ENCODE measurements at places on chromosomes 2 and 18.

DNA sequence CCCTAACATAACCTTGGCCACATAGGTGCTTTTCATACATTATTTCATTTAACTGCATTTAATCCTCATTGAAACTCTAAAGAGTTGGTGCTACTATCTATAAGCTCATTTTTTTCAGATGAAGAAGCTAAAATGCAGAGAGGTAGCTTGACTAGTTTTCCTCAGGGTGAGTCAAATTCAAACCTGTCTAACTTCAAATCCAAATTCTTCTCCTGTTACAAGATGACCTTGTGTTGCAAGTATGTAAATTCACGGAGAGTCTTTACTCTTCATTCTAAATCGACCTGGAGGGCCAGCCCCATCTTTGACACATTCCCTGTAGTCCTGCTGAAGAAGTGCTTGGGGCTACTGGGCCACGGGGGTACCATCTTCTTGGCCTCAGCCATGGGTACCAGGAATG lies 8.2 kb upstream of the SETBP1 start:
- no peak for DNase-seq

DNA sequence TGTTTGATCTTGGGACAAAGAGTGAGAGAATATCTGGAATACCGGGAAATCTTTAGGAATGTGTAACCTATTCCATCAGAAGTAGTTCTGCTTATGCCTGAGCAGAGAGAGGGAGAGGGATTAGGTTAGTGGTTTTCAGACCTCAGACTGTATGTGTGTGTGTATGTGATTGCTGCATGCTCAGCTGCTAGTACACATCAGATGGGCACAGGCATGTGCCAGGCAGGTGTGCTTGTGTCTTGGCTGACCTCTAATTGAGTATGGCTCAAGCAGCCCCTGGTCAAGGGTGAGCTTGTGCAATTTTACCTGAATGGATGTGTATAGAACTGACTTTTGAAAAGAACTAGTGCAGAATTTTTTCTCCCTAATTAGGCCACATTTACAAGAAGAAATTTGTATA lies 91.2 kb downstream of the INSIG2 start:
- no peak for DNase-seq

DNA sequence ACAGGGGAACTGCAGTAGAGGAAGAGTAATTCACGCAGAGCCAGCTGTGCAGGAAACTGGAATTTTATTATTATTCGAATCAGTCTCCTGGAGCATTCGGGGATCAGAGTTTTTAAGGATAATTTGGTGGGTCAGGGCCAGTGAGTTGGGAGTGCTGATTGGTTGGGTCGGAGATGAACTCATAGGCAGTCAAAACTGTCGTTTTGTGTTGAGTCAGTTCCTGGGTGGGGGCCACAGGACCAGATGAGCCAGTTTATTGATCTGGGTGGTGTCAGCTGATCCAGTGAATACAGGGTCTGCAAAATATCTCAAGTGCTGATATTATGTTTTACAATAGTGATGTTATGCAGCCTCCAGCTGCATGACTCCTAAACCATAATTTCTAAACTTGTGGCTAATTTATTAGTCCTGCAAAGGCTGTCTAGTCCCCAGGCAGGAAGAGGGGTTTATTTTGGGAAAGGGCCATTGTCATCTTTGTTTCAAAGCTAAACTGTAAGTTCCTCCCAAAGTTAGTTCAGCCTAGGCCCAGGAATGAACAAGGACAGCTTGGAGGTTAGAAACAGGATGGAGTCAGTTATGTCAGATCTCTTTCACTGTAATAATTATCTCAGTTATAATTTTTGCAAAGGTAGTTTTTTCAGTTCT lies 67.0 kb downstream of the ASAP2 start:
- DNase-seq: no peak

DNA sequence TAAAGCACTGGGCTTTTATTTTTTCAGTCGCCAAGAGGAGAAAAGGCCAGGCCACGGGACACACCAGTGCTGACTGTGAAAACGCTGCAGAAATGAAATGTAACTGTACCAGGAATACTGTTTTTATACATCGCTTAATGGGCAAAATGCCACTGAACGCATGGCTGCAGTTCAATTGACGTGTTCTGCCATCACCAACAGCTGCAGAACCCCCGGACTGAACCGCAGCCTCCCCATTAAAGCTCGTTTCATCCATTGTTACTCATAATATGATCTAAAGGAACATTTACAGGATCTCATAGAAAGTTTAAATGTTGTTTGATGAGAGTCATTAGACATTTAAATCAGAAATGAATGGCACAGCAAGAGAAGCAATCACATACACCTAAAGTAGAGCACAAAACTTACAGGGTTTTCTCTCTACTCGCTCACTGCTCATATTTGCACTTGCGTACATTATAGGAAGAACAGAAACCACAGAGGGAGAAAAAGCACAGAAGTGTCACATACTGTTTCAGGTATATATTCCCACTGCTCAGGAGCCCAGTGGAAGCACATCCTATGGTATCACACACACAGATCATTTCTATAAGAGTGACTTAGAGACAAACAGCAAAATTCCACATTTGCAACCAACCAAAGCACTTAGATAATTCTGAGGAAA lies 35.3 kb downstream of the TCF4 start:
- DNase-seq: no peak
